ENCODE measurements at places on chromosomes 1 and 21. TPM values are rescaled to one million over a fixed set of nuclear protein-coding genes. Genes with fewer than 3 reads are reported as not detected.

DNA sequence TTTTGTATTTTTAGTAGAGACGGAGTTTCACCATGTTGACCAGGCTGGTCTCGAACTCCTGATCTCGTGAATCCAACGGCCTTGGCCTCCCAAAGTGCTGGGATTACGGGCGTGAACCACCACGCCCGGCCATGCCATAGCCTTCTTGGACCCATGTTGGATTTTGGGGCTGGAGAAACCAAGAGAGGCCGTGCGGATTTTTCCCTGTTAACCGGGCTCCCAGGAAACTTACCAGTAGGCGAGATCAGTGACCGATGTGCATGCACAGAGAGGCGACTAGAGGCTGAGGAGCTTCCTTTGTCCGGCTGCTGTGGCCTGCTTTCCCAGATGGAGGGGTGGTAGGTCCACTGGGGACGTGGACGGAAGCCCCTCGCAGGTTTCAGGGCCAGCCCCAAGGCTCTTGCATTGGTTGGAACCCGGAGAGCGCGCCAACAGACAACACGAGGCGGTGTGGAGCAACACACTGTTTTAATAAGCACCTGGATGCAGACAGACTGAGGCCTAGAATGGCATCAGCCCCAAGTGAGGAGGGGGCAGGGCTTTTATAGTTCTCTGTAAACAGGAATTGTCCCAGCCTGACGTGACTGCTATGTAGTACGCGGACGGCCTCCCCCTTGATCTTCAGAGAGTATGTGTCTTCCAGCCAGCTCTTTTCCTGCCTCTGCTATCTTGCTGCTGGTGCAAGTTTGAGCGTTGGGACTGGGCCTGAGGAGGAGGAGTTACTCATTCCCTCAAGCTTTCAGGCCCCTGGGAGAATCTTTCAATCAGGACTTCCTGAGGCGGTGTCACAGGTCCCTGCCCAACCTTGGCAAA is at the start of gene ERVH48-1:
Gene ERVH48-1 (minus strand): TSS at position 517 of the 813 bp plus-strand sequence. CDS start 6,624 bp downstream, outside the sequence.
- DNase-seq, result no peak

GRCh38 chr1:68633141-68633919 is 136.4 kb upstream of the DEPDC1 start:
- no peak for DNase-seq

DNA sequence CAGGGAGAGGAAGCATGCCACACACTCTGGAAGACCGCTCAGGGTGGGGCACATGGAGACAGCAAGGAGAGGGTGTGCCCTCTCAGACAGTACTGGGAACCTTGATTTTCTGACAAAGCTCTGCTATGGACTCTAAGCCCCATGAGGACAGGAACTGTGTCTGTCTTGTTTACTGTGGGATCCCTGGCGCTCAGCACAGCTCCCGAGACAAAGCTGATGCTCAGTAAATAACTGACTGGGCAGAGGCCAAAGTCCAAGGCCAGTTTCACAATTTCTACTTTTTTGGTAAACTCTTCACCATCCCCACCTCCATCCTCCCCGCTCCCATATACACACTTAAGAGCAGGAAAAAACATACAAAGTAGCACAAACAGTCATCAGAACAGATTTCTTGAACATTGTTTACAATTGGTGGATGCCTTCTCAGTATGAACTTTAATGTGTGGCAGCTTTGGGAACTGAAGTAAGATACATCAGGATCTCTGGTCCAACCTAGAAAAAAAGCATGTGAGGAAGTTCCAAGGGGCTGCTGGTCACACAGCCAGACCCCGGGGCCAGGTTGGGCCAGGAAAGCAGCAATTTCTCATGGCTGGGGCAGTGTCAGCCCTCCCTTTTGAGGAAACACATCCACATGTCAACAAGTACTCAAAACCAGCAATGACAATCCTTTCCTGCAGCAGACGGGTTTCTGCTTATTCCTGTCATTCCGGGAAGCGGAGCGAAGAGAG is 5.6 kb upstream of the AHCYL1 start:
- DNase-seq, result no peak

The CIART gene
- total RNA-seq, result 12.0 TPM

All from RPMI7951 (cell line).